ENCODE measurements at places on chromosomes 5 and 9.

DNA sequence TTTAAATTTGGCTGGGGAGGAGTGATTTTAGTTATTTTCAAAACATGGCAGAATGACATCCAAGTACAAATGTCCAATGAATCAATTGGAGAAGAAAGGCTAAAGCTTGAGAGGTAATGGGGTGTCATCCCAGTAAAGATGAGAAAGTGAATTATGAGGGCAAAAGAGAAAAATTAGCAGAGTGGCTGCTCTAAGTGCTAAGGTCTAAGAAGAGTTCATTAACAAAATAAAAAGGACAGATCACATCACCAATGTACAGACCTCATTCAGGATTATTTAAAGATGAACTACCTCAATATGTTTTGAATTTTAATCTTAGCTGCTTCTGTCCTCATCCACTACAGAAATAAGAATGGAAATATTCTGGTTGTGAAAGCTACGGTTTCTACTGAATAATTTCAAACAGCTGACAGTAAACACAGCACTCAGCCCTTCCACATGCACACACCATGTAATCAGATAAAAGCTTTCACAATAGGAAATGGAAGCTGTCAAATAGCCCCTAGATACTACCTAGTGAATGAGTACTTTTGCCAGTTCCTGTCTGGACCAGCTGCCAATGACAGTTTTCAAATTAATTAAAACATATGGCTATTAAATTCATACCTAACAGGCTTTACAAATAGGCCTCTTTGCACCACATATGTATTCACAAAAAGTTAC is 171.5 kb downstream of the SSBP2 start:
- DNase-seq: no peak

GRCh38 chr9:137224830-137225694 is at the start of gene CYSRT1:
Gene CYSRT1 (plus strand): TSS chr9:137225174. CDS start chr9:137225622, 448 bp downstream.
- no peak for DNase-seq

DNA sequence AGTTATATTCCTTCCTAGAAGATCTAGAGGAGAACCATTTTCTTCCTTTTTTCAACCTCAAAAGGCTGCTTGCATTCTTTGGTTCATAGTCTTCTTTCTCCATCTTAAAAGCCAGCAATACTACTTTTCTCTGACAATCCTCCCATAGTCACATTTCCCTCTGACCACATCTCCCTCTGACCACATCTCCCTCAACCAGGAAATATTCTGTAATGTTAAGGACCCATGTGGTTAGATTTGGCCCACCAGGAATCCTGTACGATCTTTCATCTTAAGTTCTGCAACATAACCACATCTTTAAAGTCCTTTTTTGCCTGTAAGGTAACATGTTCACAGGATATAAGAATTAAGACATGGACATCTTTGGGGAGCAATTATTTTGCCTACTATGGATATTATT is 179.4 kb upstream of the SPEF2 start:
- no peak for DNase-seq

GRCh38 chr5:176529116-176529740 is 8.0 kb downstream of the RNF44 start:
- DNase-seq: no peak

GRCh38 chr5:153086486-153086885 is 404.0 kb upstream of the GRIA1 start:
- DNase-seq: no peak

DNA sequence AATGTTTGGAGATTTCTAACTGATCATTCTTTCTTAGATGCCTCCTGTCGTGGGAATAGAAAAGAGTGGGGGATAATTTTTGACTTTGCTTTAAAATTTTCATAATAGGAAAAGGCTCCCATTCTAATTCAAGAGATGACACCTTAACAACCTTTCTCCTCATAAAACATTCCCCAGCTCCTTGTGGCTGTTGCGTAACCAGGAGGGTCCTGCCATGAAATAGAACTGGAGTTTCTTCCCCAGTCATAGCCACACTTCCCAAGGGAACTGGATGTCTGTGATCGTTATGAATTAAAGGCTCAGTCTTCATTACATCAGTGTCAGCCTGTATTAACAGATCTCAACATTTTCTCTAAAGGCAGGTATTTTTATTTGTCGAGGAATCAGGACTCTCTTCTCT is 119.9 kb upstream of the DAP start:
- no peak for DNase-seq

DNA sequence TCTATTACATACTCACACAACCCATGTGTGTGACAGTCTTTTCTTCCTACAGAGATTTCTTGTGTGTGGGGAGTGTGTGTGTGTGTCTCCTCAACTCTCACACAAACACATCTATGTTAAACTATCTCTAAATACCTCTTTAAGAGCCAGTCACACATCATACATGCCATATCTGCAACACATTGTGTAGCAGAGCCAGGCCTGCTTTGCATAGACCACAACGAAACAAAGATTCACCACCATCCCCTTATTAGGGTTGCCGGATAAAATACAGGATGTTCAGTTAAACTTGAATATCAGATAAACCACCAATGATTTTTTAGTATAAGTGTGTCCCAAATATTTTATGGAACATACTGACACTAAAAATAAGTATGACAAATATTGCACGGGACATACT is 2.3 kb downstream of the FAM170A start:
- no peak for DNase-seq

DNA sequence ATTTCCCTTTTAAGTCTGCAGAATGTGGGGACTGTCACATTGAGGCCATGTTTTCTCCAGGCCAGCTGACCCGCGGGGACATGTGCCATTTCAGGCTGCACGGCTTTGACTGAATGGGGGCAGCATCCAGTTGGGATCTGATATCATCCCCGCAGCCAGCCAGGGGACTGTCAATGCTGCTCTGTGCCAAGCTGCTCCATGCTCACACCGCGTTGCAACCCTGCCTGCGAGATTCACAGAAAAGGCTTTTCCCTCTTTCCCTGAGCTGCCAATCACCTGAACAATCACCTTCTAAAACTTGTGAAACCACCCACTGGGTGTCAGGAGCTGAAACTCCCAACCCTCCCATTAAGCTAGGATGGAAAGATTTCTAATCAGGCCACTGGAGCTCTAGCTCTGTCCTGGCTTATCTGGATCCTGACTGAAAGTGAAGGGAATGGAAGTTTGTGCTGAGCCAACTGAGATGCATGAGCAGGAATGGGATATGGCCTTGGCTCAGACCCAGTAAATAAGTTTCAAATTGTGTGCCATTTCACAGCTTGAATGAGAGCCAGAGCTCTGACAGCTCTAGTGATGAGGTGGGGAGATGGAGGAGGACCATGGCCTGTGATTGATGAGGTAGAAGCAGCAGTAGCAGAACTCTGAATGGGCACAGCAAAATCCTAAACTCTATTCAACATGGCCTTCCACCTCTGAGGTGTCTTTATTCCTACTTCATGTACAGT is 34.5 kb upstream of the ZNF366 start:
- DNase-seq: no peak

DNA sequence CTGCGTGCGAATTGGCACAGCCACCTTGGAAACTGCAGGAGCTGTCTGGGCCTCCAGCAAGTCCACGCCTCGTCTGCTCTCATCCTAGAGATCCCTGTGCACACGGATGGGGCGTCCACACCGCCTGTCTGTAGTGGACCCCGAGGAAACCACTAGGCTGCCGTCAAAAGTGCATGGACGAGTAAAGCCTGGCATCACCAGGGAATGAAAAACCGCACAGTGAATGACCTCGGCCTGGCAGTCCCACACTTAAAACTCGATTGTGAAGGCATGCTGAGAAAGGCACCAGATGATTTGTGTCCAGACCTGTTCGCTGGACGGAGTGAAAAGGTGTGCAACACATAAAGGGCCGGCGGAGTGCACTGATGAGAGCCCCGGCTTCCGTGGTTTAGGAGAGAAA is 50.8 kb downstream of the MRPL36 start:
- DNase-seq: no peak

DNA sequence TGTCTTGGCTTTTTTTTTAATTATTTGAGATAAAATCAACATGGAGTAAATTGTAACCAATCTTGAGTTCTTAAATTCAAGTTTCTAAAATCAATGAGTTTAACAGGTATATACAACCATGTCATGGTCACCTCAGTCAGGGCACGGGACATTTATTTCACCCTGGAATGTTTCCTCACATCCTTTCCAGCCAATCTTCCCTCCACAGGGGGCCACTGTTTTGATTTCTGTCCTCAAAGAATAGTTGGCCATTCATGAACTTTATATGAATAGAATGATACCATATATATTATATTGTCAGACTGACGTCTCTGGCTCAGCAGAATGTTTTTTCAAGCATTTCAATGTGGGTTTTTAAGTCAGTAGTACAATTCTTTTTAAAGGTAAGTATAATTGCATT is 806 bp downstream of the ZNF474 start:
- DNase-seq: no peak

- DNase-seq: no peak
Measured at GRCh38 chr9:135584371-135584770, 22.8 kb downstream of the PAEP start.

DNA sequence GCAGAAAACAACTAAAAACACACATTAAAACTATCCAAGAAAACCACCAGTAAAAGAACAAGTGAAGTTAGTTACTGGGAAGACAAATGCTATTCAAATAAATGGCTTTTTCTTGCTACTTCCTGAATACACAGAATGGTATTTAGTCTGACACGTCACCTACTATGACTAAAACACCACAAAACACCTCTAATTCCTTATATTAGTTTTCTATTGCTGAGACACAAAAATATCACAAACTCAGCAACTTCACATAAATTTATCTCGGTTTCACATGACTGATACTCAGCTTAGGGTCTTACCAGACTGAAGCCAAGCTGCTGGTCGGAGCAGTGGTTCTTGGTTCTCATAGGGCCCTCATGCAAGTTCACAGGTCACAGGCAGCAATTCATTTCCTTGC is 5.4 kb downstream of the DMAC1 start:
- DNase-seq: no peak

DNA sequence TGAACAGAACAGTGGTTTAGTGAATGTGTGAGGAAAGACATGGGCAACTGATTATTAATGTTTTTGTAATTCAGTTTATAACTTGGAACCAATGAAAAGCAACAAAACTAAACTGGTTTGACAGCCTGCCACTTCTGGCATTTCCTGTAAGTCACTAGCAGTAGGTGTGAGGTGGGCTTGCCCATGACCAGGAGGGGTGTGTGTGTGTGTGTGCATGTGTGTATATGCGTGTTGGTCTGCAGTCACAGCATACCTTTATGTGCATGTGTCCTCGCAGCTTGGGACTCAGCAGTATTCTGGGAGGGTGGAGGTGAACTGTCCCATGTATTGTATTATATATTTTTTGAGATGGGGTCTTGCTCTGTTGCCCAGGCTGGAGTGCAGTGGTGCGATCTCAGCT is 32.3 kb downstream of the OTULIN start:
- DNase-seq: no peak

DNA sequence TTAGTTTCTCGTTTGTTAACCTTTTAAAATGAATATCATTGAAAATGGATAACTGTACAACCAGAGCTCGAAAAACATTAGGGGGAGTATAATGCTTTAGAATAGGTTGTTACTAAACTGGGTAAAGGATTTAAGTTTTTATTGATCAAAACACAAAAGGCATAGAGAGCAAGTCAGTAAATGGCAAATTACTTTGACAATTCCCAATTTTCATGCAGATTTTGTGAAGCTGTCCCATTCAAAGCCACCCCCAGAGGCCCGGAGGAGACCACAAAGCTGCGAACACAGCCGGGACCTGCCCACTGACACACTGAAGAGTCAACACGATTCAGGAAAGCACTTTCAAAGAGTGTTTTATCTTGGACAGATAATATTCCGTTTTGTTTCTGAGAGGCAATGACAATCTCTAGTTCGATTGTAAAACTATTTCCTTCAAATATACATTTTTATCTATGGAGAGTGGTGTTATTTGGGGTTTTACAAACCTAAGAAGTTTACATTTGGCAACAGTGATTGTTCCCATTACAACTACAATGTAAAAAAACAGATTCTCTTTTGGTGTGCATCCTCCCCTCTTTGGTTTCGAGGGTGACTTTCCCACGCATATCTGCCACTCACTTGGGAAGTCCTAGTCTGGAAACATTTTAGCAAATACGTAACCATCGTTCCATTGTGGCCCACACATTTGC is 182.6 kb upstream of the TBCA start:
- DNase-seq: no peak

Measured in stimulated activated CD8-positive, alpha-beta memory T cell treated with anti-CD3 and anti-CD28 coated beads, Interleukin-15, amount 100 ng/mL, for 24 hours (primary cell).